Stimulated activated CD8-positive, alpha-beta memory T cell treated with anti-CD3 and anti-CD28 coated beads, Interleukin-15, amount 100 ng/mL, for 4 hours (primary cell): ENCODE measurements at places on chromosomes 12 and 14.

DNA sequence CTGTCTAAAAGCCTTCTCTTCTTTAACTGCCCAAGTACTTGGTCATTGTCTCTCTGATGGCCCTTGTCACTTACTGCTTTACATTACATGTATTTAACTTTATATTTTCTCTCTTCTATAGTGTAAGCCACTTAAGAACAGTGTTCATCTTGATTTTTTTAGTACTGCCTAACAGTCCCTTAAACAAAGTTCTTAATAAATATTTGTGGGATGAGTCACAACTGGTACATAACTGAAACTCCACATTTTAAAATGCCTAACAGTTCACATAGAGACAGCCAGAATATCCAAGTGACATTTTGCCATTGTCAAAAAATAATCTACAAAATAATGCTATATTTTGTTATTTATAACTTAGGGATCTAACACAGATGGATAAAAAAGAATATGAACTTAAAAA lies 146.6 kb downstream of the STXBP6 start:
- no peak for DNase-seq

DNA sequence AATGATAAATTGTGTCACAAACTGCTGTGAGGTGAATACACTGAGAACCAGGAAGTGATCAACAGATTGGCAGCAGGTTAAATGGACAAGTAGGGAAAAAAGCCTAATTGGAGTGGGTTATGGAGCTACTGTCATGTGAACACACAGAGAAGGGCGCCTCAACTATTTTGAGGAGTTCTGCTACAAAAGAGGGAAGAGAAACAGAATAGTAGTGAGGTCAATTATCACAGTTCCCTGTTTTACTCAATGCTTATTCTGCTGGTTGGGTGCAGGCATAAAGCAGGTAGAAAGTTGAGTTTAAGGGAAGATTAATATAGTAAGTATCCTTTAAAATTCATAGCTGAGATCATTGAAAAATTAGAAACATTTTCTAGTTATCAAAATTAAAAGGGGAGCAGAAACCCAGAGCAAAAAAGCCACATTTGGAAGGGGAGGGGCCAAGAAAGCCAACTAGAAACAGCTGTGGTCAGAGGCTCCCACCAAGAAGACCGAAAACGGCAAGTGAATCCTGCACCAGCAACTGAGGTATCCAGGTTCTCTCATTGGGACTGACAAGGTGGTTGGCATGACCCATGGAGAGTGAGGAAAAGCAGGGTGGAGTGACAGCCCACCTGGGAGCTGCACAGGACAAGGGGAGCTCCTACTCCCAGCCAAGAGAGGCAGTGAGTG lies 105.7 kb downstream of the ZC3H14 start:
- DNase-seq: no peak

DNA sequence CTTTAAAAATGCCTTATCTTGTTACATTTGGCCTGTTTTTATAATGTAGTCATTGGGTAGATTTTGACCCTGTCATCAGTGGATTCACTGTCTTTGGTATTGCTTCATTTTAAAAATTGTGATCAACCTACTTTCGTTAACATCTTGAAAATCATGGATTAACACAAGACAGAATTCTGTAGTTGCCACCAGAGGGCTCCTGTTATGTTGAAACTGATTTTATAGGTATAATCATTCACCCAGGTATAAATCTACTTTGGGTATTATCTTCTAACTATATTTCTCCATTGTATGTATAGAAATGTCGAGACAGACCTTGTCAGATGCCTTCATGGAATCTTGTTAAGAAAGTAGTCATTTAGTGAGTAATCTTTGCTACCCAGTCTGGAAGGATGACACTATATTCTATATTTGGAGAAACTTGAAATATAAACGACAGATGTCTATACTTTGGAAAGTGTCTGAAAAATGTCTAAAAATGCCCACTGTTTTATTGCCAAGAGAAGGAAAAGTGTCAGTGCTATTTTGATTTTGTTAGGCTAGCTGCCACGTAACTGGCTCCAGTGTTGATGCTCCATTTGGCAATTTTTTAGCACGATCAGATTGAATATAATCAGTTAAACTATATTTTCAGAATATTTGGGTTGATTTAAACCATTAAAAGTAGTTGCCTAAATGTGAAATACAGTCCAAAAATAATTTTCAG lies 129.4 kb downstream of the PELI2 start:
- DNase-seq: no peak

DNA sequence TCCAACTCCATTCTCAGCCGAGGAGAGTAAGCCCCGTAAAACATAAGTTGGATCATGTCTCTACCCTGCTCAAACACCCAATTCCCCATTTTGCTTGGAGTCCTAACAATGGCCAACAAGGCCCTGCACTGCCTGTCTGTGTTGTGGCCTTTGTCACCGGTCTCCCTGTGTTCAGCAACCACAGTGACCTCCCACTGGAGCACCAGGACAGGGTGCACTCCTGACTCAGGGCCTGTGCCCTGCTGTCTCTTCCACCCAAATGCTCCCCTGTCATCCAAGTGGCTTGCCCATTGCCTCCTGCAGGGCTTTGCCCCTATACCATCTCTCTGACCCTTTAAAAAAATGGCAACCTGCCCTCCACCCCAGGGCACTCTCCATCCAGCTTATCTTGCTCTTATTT lies 4.4 kb upstream of the KRT85 start:
- DNase-seq: no peak

- DNase-seq: no peak
These were observed 20.8 kb upstream of the CEBPE start for GRCh38 chr14:23139874-23140273.

GRCh38 chr14:78327426-78328221 lies 157.5 kb downstream of the NRXN3 start:
- no peak for DNase-seq

- DNase-seq: no peak
These were observed 233.2 kb upstream of the BTG1 start for GRCh38 chr12:92378682-92379479.

- DNase-seq: no peak
These were observed 229.1 kb upstream of the OR4E1 start for GRCh38 chr14:21902561-21903181.

- DNase-seq: no peak
These were observed 449.3 kb downstream of the ADAMTS20 start for GRCh38 chr12:43102546-43103264.
